ENCODE measurements at places on chromosomes 5 and 9. TPM values are rescaled to one million over a fixed set of nuclear protein-coding genes. Genes with fewer than 3 reads are reported as not detected.

AGXT2 gene
- not detected for total RNA-seq

CAMK4 gene
- total RNA-seq, result 2.9 TPM

CCNG1 gene
- total RNA-seq, result 258 TPM

ITK gene
- total RNA-seq, result not detected

SPACA9 gene
- total RNA-seq, result 2.7 TPM

HAND1 gene
- total RNA-seq, result not detected

PTPRD gene
- total RNA-seq, result 13.7 TPM

DOK3 gene
- total RNA-seq, result 1.3 TPM

OSMR gene
- total RNA-seq, result 57.2 TPM
